ENCODE measurements at places on chromosomes 7 and 10.

DNA sequence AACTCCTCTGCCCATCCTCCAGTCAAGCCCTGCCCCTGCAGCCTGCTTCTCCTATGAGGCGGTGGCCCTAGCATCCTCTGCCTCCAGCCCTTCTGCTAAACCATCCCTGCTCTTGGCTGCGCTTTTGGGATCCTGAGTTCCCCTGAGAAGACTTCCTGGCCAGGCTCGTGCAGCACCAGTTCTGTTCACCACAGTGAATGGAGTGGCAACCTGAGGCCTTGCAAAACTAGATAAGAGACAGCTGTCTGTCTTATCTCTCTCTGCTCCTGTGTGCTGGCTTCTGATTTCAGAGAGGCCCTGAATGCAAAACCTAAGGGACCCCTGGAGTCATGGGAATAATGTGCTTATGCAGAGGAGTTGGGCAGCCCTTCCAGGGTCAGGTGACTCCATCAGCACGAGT, 119.2 kb downstream of the TMEM178B start:
- DNase-seq: no peak

DNA sequence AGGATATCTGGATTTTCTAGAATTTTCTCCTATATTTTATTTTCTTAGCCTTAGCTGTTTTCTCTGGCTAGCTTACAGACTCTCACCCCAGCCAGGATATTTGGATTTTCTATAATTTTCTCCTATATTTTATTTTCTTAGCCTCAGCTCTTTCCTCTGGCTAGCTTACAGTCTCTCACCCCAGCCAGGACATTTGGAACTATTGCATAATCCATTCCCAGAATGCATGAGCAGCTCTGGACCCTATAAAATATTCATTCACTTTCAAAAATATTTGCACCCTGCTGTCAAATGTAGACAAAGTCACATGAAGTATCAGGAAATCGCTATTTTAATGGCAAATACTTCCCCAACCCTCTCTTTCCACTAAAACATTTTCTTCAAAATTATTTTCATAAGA, 298.9 kb downstream of the DNAJB6 start:
- no peak for DNase-seq

DNA sequence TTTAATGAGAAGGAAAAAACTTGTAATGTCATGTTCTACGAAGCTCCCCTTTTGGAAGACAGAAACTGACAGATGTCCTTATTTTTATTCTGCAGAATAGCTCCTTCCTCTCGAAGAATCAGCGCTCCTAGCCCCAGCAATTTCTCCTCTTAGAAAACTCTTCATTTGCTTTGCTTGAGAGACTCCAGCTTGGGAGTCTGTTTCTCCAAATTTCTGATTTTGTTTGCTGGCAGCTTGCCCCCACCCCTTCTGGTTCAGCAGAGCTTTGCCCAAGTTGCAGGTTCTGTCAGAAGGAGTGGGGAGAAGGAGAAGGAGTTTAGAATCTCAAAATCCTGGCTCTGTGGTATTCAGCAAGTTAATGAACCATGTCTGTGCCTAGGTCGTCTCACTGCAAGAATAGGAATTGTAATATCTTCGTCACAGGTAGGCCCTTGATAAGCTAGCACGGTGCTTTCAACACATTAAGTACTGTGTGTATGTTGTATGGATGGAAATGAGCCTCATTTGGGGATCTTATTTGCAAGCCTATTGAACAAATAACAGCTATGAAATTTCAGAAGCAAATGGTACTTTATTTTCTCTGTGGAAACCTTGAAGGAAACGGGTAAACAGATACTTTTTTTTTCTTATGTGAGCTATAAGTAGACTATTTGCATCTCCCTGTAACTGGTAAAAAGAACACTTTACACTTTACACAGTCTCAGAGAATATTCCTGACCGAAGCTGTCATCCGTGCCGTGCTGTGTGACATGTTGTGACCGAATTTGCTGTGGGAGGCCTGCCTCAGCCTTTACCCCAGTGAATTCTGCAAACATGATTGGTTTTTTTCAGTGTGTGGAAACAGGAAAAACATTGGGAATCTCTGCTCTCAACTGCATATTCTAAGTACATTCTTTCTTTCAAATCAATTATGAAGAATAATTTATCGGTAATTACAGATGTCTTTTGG, 290.9 kb downstream of the CAMK1D start:
- no peak for DNase-seq

DNA sequence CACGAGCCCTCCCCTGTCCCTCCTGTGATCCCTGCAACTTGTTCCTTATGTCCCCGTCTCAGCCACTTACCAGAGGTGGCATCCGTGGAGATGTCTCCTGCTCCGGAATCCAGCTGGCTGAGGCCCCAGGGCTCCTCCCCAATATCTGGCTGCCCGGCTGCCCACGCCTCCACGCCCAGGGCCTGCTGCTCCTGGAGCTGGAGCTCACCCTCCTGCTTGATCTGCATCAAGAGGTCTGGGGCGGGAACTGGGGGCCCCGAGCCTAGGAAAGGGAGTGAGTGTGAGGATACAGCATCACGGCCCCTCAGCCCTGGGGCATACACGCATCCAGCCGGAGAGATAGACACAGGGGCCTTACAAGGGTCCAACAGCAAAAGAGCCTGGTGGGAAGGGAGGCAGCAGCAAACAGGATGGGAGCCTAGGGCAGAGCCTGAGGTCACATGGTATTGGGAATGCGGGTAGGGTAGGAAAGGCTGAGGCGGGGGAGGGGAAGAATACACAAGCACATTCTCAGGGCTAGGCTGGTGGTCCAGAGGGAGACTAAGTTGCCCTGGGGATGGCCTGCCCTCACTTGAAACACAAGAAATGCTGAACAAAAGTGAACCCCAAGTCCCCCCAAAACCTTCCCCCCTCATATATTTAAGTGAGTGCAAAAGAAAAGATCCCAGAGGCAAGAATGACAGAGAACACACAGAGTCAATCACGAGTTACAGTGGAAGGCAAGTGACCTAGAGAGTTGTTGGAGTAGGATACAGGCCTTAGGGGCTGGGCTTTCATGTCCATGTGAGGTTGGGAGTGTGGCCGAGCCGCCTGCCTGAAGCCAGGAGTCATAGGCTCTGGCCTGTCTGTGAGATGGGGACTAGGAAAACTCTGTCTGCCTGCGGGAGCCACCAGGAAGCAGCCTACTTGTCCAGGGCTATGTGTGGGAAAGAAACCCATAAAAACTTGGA, 16.9 kb upstream of the ZNF777 start:
- DNase-seq: no peak

- DNase-seq: no peak
These were observed 103.4 kb upstream of the ANLN start for GRCh38 chr7:36286226-36286625.

GRCh38 chr10:71802715-71803488, 29.6 kb upstream of the VSIR start:
- no peak for DNase-seq

DNA sequence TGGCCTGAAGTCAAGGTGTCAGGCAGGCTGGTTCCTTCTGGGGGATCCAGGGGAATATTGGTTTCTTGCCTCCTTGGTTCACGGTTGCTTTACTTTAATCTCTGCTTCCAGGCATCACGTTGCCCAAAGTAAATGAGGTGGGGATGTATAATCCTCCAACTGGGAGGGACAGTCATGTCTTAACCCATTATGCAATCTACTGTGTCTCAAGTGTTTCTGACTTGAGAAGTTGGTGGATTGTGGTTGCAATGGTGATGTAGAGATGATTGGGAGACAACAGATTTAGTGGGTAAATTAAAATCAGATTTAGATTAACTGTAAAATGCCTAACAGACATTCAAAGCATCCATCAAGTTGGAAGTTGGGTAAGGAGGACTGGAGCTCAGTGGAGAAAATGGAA, 32.7 kb downstream of the TBXAS1 start:
- no peak for DNase-seq
